NCI-H1930 (cell line): ENCODE measurements at places on chromosomes 7 and 10.

- DNase-seq = no peak
Observed at GRCh38 chr10:119613741-119614140, 17.0 kb upstream of the TIAL1 start.

DNA sequence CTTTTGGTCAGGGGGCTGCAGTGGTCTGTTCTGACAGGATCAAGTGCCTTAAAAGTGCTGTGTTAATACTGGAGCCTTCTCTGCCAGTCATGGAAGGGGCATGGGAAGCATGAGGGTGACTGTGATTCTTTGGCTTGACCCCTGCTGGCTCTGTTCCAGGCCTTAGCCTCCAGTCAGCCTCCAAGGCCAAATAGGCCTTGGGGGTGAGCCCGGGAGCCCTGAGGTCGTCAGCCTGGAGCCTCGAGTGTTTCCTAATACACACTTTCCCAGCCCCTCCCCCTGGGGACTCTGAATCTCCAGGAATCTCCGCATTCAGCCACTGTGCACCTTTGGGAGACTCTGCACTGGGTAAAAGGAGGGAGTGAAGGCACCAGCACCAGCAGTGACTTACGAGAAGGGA, 10.0 kb downstream of the HKDC1 start:
- no peak for DNase-seq

DNA sequence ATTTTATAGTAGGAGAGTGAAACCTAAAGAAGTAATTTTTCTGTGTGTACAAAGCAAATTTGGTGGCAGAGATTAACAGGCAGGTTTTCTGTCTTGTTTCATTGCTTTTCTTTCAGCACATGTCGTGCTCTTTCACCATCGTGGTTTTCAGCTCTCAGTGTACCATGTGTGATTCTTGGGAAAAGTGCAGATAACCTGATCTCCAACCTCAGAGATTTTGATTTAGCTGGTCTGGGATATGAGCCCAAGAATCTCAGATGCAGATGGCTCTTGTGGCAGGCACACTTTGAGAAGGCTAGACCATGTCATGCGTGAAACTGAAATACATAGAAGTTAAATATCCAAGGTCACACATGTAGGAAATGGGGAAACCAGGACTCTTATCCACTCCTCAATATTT, 317.4 kb downstream of the EXOC4 start:
- DNase-seq = no peak

- no peak for DNase-seq
Observed at GRCh38 chr10:131748831-131749766, 151.7 kb upstream of the PPP2R2D start.

- DNase-seq = no peak
Observed at GRCh38 chr10:85400981-85401695, 965.5 kb downstream of the GRID1 start.

GRCh38 chr7:30797176-30798040, 26.2 kb downstream of the MINDY4 start:
- no peak for DNase-seq

- no peak for DNase-seq
Observed at GRCh38 chr7:23349484-23350157, 50.5 kb downstream of the MALSU1 start.

GRCh38 chr7:138091032-138091431, 14.8 kb downstream of the AKR1D1 start:
- no peak for DNase-seq

- DNase-seq = no peak
Observed at GRCh38 chr7:70717553-70718329, 414.2 kb upstream of the GALNT17 start.

- peak; percentile 65 for DNase-seq
Observed at GRCh38 chr7:28298870-28299518, 113.3 kb upstream of the CREB5 start.

GRCh38 chr7:18610331-18610948, 114.9 kb downstream of the HDAC9 start:
- DNase-seq = no peak

GRCh38 chr10:120978589-120979252, 127.6 kb downstream of the WDR11 start:
- DNase-seq = no peak

DNA sequence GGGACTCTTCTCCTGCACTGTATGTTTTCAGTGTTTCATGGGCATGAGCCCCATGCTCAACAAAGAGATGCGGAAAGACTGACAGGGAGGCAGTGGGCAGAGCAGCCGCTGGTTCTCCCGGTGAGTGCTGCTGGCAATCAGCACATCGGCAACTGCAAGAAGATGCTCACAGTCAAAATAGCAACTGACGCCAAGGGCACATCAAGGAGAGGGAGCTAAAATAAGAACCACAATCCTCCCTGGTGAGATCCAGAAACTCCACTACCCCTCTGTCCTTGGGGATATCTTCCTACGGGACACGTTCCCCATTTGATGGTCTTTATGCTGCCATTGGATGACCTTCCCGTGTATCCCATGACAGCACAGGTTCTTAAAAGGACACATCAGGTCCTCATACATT, 28.9 kb upstream of the SVIL start:
- no peak for DNase-seq

- DNase-seq = no peak
Observed at GRCh38 chr10:69466689-69467088, 15.4 kb downstream of the TSPAN15 start.

- no peak for DNase-seq
Observed at GRCh38 chr7:69105092-69105491, 493.2 kb upstream of the AUTS2 start.

- no peak for DNase-seq
Observed at GRCh38 chr7:157815706-157816022, 478.9 kb downstream of the DNAJB6 start.

DNA sequence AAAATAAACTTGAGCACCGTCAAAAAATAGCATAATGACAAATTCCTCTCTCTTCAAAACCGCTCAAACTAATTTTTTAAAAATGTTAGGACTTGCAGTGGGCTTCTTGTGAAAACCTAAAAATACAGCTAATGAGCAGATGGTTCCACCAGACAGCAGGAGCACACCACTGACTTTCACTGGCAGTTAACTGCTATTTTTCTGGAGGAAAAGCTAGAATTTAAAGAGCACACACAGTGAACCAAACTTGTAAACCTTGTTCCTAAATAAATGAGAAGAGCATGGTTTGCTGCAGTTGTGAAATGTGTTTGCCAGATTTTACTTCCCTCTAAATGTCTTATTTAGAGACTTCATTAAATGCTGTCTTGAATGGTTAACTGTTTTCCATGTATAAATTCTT, 143.9 kb downstream of the RAPGEF5 start:
- DNase-seq = no peak

DNA sequence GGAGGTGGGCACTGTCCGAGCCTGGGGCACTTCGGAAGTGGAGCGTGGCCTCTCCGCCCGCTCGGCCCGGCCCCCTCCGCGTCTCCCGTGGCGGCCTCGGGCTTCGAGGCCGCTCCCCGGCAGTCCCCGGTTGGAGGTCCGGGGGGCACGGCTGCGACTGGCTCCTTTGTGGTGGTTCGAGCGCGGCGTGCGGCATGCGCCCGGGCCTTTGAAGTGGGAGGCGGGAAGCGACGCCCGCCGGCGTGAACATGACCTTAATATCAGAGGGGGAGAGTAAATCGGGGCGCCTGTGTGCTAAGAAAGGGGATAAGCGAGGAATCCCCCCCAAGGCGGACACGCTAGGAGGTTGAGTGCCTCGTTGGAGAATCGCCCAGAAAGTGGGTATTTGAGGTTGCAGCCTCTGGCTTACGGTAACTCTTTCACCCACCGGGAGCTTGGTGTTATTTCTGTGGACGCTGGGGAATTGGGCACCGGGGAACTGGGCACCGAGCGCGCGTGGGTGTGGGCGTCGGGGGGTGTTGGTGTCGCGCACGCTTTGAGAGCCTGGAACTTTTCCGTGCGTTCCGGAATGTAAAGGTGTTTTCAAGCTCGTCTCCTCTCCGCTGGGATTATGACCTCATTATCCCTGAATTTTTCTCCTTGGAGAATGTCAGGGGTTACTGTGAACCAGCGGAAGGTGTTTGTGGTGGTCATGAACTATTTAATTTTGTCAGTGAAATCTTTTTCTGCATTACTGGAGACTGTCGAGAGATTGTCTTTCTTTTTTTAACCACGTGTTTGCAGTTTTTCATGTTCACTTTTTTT, 660 bp downstream of the SUV39H2 start:
- DNase-seq = no peak

DNA sequence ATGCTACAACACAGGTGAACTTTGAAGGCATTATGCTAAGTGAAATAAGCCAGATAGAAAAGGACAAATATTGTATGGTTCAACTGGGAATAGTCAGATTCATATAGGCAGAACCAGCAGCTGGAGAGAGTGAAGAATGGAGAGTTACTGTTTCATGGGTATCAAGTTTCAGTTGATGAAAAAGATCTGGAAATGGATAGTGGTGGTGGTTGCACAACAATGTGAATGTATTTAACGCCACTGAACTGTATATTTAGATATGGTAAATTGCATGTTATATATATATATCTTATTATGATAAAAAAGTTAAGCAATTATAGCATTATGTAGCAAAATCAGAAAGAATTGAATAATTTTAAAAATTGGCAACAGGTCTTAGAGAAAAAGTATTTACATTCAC, 3.9 kb downstream of the LMBR1 start:
- DNase-seq = no peak

DNA sequence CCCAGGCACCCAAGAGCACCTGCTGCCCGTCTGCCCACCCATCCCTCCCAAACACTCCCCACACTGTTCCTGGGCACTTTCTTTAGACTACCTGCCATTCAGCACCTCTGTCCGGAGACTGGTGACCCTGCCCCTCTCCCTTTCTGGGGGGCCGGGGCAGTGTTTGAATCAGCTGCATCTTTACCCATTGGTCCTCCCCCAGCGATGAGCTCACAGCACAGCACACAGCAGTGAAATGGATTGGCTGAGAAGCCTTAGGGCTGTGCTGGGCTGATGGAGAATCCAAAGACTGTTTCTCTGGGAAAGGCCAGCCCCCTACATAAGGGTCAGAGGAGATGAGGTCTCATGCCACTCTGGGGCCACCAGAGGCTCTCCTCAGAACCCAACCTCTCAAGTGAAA, 40.2 kb downstream of the VWA2 start:
- no peak for DNase-seq

DNA sequence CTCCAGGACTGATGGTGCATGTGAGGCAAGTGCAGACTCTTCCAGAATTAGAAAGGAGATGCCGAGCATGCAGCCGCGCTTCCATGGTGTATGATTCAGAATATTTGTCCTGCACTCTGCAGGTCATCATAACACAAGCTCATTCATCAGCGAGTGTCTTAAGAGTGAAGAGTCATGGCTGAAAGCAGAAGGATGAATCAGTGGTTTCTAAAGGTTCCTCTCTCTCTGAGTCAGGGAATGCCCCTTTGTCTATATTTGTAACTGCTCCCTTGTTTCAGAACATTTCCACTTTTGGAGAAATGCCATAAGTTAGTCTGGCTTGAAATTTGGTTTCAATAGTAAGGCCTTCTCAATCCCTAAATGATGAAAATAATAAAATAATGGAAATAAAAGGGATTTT, 52.3 kb downstream of the HECW1 start:
- no peak for DNase-seq

DNA sequence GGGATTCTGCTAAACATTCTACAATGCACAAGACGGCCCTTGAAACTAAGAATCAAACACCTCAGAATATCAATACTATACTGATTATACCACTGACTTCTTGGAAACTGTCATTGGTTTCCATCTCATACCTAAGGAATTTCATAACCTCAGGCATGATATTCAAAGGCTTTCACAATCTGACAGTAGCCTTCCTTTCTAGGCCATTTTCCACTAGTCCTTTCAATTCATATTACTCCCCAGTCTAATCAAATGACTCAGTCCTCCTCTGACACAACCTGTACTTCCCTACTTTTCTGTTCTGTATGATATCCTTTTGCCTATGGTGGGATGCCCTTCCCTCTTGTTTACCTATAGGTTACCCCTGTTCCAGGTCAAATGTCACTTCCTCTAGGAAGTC, 48.3 kb downstream of the CSTF2T start:
- no peak for DNase-seq

- DNase-seq = no peak
Observed at GRCh38 chr7:42250411-42250810, 13.4 kb upstream of the GLI3 start.

DNA sequence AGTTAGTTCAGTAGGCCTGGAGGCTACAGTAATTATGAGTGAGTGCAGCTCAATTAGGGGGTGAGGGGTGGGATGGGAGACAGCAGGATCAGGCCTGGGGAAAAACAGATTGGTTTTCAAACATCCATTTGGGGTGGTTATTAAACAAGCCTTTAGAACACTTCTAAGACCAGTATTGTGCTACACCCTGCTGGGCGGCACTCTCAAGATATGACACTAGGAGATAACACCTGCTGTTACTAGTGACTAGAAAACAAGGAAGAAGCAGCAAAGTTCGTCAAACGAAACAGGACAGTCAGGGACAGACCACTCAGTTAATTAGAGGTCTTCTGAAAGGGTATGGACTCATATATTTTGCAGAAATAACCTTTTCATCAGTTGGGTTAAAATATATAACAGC, 353.6 kb downstream of the PTEN start:
- DNase-seq = no peak

GRCh38 chr7:50552921-50553320, 12.3 kb downstream of the DDC start:
- no peak for DNase-seq

- DNase-seq = no peak
Observed at GRCh38 chr10:116704926-116705325, 37.4 kb downstream of the HSPA12A start.

DNA sequence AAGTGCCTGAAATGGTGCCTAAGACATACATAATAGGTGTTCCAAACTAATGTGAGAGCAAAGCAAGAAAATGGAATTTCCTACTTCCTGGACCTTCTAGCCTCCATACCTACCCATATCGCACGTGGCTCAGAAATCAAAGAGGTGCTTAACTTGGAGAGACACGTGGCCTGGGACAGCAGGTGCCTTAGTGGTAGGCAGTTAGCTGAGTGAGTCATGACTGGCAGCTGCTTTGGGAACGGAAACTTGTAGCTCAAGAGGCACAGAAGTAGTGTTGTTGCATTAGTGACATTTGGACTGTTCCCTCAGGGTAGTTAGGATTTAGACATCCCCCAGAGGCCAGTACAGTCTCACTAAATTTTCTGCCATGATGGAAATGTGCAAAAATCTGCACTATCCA, 12.0 kb upstream of the BMPER start:
- no peak for DNase-seq
